ENCODE measurements at places on chromosomes 16 and 17.

DNA sequence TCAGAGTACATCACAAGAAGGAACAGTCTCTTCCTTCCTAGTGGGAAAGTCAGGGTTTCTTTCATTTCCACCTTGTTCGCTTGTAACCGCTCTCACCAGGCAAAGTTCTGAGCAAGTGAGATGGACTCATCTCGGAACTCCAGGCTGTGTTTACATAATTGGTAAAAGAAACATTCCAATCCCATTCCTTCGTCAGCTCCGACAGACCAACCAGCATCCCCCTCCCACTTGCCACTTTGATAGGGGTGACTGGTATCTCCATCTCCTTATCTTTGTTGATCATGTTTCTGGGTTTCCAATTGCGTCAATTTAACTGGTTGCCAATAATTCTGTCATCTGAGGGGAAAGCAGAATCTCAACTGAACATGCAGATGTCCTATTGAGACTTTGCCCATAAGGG lies 36.8 kb upstream of the LYRM9 start:
- DNase-seq = no peak

- DNase-seq = no peak
Observed at GRCh38 chr16:76114681-76115080, 162.5 kb upstream of the CNTNAP4 start.

DNA sequence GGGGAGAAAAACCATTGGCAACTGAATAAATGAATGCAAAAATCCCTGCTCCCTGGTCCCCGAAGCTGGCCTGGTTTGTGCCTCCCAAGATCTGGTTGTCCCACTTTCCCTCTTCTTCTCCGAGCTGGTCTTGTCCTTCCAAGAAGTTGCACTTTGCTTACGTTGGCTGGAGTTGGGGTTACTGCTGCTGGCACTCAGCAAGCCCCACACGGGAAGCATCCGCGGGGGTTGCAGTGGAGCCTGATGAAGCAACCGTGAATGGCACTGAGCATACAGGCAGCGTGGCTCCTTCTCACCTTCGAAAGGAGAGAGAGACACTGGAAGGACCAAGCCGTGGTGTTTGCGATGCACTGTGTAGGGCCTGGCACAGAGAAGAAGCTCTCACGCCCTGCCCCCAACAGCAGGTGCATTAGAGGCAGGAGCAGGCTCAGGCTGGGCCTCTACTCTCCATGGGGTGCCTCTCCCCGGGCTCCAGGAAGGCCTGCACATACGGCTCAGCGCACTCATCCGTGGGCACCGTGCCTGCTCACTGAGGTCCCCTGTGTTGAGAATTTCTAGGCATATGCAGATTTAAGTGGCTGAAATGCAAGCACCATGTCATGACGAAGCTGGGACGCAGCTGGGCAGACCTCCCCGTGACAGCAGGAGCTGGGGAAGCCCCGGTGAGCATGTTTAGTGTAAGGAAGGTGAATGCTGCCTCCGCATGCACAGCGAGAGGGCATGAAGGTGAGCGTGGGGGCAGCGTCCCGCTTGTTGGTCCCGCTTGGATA lies 12.1 kb downstream of the CA5A start:
- DNase-seq = no peak

DNA sequence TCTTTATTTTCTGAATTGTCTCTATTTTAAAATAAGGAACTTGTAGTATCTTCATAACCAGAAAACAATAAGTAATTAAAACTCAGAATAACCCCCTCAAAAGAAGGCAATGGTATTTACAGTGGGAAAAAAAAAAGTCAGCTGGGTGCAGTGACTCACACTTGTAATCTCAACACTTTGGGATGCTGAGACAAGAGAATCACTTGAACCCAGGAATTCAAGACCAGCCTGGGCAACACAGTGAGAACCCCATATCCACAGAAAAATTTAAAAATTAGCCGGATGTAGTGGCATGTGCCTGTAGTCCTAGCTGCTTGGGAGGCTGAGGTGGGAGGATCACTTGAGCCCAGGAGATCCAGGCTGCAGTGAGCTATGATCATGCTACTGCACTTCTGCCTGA lies 33.5 kb downstream of the ADAM11 start:
- DNase-seq = no peak

GRCh38 chr16:9773289-9773688 lies 408.9 kb downstream of the GRIN2A start:
- DNase-seq = no peak

- DNase-seq = no peak
Observed at GRCh38 chr17:4759776-4760236, 11.9 kb upstream of the TM4SF5 start.

DNA sequence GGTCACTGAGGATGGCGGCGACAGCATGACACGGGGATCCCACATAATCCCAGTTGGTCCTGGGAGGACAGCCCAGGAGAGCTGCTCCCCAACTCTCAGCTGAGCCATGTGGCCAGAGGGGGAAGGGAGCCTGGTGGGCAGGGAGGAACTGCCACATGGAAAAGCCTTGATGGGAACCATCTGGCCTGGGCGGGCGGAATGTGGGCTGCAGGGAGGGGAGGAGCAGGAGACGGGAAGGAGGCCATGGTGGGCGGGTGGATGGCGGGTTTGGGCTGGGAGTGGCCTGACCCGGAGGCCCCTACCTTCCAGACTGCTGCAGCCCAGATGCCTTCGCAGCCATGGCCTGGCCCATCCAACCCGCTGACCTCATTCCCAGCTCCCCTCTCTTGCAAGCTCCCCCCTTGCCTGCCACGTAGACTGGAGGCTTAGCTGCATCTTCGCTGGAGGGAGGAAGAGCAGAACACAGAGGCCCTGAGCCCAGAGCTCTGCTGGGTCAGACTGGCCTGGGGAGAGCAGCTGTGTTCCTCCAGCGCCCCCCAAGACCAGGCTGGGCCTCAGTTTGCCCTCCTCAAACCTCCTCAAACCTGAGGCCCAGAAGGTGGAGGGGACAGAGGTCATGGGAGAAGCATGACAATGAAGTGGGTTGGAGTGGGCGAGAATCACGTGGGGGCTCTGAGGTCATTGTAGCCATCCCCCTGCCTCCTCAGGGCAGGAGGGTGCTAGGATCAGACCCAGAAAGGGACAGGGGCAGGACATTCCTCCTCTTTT lies 8.2 kb upstream of the COL1A1 start:
- DNase-seq = peak; percentile 84

GRCh38 chr17:65553646-65554552 lies 7.5 kb downstream of the AXIN2 start:
- no peak for DNase-seq

GRCh38 chr16:1338855-1339675 lies 5.6 kb downstream of the BAIAP3 start:
- DNase-seq = no peak

DNA sequence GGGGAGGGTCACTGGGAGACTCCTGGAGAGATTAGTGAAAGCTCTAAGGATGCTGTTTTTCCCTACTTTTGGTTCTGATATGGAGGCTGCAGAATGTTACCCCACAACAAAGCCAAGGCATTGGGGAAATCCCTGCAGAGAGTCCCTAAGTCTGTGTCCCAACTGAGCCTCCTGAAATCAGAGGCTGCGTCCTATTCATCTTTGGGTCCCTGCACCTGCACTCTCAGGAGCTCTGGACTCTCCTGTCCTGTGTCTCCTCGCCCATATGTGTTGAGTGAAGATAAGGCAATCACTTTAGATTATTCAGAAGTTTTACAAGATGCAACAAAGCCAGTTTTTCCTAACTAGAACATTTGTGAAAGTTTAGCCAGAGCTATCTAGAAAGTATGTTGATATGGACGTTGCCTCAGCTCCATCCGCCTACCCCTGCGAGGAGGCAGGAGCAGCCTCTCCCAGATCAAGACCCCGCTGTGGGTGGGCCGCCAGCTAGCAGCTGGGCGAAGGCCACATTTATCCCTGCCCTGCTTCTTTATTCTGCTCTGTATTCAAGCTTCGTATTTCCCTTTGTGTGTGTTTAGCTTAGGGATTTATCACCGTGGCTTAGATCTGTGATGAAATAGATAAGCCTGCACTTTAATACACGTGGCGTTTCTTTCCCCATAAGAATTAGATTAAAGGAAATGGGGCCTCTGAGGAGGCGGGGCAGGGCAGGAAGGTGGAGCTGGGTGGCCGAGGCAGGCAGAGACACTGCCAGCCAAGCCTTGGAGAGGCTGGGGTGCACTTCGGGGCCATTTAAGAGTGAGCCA lies 37.4 kb downstream of the SHISA6 start:
- DNase-seq = no peak

GRCh38 chr17:62963296-62963695 lies 2.7 kb upstream of the TANC2 start:
- no peak for DNase-seq

DNA sequence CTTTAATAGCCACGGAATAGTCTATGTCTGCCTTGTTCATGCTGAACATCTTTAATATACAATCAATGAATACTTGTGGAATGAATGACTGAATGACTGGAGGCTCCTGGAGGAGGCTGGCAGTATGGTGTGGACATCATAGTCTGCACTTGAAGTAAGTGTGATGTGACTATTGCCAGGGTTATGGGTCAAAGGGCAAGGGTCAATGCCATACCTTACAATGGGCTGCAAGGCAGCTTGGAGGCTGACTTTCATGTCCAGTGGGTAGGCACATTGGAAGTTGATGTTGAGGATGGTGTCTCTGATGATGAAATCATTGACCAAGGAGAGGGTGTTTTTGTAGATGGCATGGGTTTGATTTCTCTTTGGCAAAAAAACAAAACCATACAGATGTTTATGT lies 7.9 kb downstream of the GP2 start:
- DNase-seq = no peak

GRCh38 chr17:15346066-15346595 lies 4.7 kb upstream of the TEKT3 start:
- no peak for DNase-seq

DNA sequence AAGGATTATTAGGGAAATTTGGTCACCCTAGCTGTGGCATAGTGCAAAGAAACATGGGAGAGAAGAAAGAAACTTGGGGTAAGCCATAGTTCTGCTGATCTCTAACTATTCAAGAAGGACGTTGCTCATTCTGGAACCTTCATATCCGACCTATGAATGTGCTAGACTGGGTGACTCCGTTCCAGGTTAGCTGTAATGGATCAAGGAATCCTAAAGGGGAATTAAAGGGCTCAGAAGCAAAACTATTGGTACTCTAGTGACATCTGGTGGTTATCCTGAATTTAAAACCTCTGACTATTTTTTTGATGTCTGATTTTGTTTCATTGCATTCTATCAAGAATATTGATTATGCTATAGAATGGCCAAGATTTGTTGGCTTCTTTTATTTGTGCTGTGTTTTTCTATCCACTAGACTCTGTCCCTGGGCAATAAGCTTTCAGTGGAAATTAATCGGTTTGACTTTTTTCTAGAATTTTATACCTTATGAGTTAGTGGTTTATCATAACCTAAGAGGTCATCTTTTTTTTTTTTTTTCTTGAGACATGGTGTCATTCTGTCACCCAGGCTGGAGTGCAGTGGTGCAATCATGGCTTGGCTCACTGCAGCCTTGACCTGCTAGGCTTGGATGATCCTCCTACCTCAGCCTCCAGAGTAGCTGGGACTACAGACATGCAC lies 19.5 kb downstream of the PCTP start:
- DNase-seq = peak; percentile 56

DNA sequence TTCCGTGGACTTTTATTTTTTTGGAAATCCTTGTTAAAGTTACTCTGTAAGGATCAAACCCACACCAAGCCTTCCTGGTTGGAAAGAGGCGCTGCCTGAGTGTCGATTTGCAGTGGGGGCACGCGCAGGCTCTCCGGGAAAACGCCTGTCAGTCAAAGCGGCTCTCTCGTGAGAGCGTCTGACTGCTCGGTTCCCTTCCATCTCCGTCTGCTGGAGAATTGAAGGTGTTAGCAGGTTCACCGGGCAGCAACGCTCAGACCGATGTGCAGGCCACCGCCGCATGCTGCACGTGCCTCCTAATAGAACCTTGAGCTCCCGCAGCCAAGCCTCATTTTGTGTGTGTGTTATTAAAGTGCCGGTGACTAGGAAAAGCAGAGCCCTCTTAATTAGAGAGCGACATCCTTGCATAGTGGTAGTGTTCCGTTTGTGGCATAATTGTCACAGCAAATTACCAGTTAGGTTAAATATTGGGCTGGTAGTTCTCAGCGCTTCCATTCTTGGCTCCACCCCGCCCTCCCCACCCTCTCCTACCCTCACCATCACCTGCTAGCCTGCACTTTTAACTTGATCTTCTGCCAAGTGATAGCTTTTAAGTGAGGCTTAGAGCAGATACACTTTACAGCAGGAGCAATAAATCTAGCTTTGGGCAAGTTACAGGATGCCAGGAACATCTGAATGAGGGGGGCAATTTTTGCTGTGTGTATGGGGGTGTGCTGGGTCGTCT lies 75.5 kb downstream of the RPA1 start:
- DNase-seq = peak; percentile 78

DNA sequence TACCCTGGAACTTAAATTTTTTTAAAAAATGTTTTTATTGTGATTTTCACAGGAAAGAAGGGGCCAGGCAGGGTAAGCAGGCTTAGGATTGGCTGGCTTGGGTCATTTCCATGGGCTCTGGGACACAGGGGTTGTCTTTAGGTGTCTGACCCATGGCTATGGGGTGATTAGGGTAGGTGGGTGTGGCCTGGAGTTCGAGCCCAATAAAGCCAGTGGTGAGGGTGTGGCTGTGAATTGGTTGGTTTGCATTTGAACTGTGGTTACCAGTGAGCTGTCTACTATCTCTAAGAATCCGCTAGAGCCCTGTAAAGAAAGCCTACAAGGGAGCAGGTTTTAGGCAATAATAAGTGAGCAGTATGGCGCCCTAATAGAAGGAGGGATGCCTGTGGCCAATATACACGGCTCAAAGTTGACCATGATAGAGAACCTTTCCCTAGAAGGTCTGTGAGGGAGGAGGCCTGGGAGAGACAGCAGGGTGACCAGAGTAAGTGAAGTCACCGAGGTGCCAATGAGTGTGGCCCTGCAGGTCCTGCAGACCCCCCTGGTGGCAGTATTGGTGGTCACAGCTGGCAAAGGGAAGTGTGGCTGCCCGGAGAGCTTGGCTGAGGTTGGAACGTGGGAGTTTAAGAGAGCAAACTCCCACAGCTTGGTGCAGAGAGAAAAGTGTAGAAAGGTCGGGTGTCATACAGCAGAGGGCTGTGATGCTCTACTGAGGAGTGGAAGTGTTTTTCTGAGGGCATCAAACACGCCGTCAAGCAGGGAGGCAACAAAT lies 454.0 kb downstream of the WWOX start:
- DNase-seq = no peak

- DNase-seq = peak; percentile 57
Observed at GRCh38 chr16:27920391-27920891, 143.1 kb downstream of the GSG1L start.

GRCh38 chr17:75831032-75831571 lies 13.1 kb downstream of the UNC13D start:
- DNase-seq = no peak

DNA sequence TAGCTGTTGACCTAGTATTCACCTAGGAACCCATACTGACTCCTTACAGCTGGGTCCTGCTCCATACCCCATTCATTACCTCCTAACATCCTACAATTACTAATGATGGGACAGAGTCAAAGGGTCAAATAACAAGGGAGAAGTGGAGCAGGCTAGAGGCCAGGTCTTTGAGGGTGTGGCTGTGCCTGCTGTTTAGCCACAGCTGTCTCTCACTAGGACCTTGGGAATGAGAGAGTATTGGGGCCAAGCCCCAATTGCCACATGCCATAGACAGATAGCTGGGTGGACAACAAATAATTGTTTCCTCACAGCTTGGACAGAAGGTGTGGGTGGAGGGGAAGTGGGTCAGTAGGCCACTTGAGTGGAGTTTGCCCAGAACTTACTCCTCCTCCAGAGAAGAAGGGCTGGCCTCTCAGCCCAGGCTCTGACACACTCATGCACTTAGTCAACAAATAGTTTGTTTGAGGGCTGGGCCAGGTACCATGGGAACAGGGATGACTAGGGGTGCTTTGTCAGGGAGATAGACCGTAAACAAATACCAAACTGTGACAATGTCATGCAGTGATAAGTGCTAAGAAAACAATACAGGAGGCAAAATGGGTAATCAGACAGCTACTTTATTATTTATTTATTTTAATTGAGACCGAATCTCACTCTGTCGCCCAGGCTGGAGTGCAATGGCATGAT lies 10.2 kb upstream of the CENPT start:
- no peak for DNase-seq
